ENCODE measurements at places on chromosomes 13 and 19.
A peak's percentile ranks its signal among the peaks of the same experiment; 100 is the strongest.

DNA sequence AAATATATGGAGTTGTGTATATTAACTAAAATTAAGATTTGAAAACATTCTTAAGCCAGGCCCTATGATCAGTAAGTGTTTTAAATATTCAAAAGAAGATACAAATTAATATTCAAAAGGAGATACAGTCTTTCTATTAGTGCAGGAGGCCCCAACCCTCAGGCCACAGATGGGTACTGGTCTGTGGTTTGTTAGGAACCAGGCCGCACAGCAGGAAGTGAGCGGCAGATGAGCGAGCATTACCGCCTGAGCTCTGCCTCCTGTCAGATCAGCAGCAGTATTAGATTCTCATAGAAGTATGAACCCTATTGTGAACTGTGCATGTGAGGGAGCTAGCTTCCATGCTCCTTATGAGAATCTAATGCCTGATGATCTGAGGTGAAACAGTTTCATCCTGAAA is 232.9 kb downstream of the FOXO1 start:
- no peak for DNase-seq

DNA sequence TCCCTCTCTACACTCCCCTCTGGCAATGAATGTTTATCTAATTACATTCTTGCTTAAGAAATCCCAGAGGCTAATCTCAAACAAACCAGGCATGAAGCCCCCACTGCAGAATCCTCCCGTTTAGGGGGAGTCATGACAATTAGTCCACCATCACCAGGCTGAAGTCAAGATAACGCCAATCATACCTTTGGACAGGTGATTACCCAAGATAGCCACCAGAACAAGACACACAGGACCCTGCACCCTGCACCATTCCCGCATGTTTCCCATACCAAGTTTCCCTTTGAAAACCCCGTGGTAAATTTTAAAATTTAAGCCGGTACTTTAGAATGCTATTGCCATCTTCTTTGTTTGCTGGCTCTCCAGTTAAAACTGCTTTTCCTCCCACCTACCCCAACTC is 64.8 kb upstream of the XPO4 start:
- DNase-seq = no peak

DNA sequence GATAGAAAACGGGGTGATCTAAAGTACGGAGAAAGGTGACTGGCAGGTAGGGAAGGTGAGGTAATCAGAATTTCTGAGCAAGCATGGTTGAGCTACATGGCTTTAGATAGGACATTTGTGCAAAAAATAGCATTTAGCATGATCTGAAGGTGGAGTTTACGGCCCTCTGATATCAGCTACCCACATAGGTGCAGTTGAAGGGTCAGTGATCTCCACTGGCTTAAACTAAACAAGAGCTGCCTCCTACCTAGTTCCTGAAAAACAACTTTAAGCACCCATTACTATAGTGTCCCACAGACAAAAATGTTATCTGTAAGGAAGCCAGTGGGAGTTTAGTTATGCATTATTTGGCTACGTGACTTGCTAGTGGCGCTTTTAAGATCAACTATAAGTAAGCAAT is 1.2 kb upstream of the CASP14 start:
- no peak for DNase-seq

DNA sequence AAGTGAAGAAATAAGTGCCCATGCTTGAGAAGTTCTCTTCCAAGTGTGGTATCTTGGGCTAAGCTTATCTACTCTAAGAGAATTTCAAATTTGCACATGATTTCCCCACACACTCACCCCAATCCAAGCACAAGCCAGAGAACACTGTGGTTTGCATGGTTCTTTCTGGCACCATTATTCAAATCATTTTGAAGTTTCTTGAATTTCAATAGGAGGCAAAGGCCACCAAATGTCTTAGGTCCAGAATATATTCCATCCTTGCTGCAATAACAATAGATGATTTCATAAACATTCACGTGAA is 359.7 kb downstream of the IRS2 start:
- DNase-seq = no peak

DNA sequence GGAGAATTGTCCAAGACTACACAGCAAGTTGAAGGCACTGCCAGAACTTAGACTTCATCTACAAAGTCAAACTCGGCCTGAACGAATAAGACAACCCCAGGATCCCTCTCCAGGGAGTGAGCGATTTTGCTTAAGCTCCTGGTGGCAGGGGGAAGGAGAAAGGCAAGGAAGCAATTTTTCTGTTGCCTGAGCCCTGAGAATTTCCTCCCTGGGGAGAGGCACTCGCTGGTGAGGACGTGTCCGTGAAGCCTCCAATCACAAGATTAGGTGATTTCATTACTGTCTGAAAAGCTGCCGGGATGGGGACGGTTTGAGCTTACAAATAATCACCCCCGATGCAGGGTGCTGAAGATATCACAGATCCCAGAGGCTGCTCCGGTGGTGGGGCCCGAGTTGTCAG is 45.6 kb downstream of the TINCR start:
- DNase-seq = no peak

DNA sequence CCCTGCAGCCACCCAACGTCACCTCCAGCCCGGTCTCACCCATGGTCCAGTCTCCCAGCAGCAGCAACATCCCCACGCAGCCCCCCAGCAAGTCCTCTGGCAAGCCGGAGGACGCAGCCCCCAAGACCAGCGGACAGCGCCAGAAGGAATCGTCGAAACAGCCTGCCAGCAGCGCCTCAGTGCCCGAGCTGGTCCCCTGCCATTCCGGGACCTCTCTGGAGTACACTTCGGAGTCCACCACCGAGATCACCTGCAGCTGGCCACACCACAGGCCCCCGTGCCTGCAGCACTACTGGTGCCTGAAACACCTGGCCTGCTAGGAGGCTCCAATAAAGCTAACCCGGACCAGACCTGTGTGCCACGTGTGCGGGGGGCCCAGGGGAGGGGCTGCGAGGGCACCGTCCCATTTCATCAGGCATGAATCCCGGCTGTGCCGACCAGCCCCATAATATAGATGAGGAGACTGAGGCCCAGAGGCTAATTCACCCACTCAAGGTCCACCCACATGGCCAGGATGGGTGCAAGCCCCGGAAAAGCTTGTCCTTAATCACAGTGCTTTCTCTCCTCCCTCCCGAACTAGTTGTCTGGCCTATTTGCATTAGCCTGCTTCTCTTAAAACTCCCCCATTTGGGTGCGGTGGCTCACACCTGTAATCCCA is 6.7 kb downstream of the REEP6 start:
- no peak for DNase-seq

DNA sequence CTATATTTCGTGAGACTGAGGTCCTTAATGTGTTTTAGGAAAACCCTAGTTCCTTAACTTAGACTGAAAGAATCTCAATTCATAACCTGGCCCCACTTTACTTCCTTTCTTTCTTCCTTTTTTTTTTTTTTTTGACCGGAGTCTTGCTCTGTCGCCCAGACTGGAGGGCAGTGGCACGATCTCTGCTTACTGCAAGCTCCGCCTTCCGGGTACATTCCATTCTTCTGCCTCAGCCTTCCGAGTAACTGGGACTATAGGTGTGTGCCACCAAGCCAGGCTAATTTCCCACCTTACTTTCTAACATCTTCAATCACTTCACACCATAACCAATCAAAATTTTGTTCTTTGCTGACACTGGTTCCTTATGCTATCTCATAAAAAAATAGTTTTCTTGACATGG is 2097.0 kb downstream of the PCDH9 start:
- DNase-seq = no peak

DNA sequence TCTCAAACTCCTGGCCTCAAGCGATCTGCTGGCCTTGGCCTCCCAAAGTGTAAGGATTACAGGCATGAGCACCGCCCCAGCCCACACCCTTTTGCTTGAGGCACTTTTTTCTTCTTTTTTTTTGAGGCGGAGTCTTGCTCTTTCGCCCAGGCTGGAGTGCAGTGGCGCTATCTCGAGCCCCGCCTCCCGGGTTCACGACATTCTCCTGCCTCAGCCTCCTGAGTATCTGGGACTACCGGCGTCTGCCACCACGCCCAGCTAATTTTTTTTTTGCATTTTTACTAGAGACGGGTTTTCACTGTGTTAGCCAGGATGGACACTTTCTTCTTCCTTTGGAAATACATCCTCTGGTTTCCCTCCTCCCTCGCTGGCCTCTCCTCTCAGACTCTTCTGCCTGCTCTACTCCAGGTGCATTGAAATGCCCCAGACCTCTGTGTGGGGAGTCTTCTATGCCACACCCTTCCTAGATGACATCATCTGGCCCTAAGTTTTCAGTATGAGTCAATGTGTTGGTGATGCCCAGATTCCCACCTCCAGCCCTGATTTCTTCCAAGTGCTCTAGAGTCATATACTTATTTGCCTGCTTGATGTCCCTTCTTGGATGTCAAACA is 20.7 kb upstream of the TPT1 start:
- DNase-seq = no peak

DNA sequence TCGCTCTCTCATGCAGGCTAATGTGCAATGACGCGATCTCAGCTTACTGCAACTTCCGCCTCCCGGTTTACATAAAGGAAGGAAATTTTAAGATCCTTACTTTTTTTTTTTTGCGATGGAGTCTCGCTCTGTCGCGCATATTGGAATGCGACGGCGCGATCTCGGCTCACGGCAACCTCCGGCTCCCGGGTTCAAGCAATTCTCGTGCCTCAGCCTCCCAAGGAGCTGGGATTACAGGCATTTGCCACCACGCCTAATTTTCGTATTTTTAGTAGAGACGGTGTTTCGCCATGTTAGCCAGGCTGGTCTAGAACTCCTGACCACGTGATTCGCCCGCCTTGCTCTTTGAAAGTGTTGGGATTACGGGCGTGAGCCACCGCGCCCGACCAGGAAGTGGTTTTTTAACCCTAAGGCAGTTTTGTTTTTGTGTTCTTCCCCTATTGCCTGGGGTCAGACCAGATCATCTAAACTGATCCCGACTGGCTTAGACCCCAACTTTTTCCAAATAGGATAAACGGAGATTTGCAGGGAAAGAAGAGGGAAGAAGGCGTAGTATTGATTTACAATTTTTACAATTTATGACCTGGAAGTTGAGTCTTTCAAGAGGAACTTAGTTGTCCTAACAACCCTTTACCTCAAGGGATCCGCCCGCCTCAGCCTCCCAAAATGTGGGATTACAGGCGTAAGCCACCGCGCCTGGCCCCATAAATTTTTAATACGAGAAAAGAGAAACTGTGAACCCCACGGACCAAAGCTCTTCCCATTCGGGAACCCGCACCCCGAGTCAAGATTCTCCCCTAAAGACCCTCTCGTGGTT is 142.0 kb downstream of the ZNF737 start:
- DNase-seq = peak; percentile 16

DNA sequence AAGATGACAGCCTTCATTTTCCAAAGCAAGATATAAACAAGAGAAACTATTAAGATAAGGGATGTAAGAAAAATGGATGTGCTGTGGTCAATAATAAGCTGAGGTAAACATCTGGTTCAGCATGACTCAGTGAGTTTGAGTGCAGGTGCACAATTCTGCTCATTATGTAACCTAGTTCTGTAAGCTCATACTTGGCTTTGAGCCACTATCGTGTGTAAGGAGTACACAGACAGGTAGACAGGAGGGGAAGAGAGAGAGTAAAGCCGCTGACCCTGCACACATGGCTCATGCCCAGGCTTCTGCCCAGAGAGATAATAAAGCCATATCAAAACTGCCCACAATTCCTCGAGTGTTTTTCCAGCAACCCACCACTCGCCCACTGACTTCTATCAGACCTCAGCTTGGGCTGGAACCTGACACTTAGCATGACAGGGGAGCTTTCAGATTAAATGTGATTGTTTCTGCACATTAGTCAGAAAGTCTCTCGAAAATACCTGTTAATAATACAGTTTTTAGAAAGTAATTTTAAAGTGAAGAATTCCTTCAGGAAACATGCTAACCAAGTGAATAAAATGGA is 51.7 kb downstream of the ZNF91 start:
- peak; percentile 19 for DNase-seq

GRCh38 chr19:13757805-13758772 is 6.2 kb upstream of the MRI1 start:
- no peak for DNase-seq

- no peak for DNase-seq
Measured at GRCh38 chr13:85693889-85694511, 105.2 kb downstream of the SLITRK6 start.

GRCh38 chr19:7250951-7251350 is 43.3 kb downstream of the INSR start:
- no peak for DNase-seq

All from NCI-H146 (cell line).